ENCODE measurements at places on chromosomes 13 and 19.

GRCh38 chr13:51920267-51920666, 58.5 kb downstream of the CCDC70 start:
- no peak for DNase-seq

- no peak for DNase-seq
Measured at GRCh38 chr19:6774821-6775707, 2.6 kb downstream of the VAV1 start.

GRCh38 chr19:33278023-33278402, 24.3 kb downstream of the CEBPA start:
- DNase-seq = no peak

DNA sequence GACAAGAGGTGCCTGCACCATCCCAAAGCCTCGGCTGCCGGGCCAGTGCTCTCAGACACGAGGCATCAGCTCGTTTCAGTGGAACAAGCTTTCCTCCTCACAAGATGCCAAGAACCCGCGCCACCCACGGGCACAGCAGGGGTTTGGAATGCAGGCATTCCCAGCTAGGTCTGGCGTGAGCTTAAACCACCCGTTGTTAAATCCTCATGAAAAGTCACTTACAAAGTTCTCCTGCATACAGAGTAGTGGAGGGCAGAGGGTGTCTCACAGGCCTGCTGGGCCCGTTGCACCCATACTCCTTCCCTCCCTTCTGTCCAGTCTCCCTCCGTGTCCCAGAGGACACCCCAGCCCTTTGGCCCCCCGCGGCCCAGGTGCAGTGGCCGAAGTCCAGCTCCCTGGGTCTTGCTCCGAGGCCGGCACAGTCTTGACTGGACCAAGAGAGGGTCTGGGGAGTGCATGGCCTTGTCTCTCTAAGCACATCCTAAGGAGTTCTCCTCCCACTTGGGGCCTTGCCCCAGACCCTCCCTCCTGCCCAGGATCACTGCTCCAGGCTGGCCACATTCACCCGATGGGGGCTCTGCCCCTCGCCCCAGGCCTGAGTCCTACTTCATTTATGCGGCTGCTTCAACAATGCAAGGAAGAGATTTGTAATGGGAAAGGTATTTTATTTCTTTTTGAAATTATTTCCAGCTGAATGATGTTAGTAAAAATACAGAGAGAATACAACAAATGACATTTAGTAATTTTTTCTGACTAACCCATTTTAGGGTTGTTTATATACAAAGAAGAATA, 35.2 kb upstream of the GRTP1 start:
- DNase-seq = no peak

GRCh38 chr13:73335210-73335609, 276.4 kb downstream of the KLF5 start:
- no peak for DNase-seq

DNA sequence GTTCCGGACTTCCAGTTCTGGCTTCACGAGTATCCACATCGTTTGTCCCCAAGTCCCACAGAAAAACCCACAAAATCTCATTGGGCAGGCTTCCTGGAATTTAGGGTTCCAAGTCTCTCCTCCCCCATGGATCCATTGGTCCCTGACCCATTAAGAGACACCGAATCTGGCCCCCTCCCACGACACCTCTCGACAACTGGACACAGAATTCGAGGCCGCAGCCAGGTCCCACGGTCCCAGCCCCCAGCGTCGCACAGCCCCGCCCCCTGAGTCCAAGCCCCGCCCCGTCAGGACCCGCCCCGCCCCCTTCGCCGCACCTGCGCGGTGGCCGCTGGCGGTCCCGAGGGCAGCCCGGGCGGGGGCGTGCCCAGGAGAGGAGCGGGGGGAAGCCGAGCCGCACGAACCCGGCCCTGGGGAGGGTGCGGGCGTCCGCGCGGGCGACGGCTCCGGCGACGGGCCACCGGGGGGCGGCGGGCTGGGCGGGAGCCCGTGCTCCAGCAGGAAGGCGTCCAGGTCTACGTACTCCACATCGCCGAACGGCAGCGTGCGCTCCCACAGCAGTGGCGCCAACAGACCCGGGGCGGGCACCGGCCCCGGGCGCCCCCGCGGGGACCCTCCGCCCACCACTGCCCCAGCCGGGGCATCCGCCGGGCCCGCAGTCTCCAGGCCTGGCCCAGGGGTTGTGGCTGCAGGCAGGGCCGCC, 1.8 kb downstream of the DBP start:
- peak; percentile 71 for DNase-seq

GRCh38 chr13:76512721-76513145, 373.5 kb downstream of the KCTD12 start:
- no peak for DNase-seq

GRCh38 chr19:35755131-35755549, 1.7 kb downstream of the HSPB6 start:
- no peak for DNase-seq

- DNase-seq = no peak
Measured at GRCh38 chr13:113026391-113026910, 57.4 kb downstream of the MCF2L start.

GRCh38 chr19:58033741-58034476, at the start of gene ZSCAN1:
Gene ZSCAN1 (plus strand): TSS chr19:58034025. CDS start chr19:58037837, 3,812 bp downstream.
- no peak for DNase-seq

GRCh38 chr13:21010621-21011020, 50.8 kb downstream of the LATS2 start:
- DNase-seq = no peak

- DNase-seq = no peak
Measured at GRCh38 chr19:7916955-7917266, 2.3 kb downstream of the TGFBR3L start.

- DNase-seq = no peak
Measured at GRCh38 chr13:74024314-74024713, 109.9 kb downstream of the KLF12 start.

DNA sequence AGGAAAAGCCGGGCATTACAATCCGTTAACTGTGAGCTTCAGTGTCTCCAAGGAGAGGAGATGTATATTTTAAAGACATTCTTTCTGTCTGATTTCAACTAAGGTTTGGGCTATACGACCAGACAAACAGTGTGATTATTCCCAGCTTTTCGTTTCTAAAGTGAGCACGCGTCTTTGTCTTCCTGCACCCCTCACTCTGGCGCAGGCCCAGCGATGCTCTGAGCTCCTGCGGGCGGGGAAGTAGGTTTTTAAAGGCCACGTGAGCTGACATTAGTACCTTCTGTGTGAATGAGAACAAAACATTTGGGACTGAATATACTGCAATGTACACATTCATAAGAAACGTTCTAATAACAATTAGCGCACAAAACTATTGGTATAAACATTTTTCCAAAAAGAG, 15.3 kb upstream of the RANBP3 start:
- DNase-seq = no peak

GRCh38 chr13:110445722-110446574, 115.6 kb downstream of the RAB20 start:
- no peak for DNase-seq

DNA sequence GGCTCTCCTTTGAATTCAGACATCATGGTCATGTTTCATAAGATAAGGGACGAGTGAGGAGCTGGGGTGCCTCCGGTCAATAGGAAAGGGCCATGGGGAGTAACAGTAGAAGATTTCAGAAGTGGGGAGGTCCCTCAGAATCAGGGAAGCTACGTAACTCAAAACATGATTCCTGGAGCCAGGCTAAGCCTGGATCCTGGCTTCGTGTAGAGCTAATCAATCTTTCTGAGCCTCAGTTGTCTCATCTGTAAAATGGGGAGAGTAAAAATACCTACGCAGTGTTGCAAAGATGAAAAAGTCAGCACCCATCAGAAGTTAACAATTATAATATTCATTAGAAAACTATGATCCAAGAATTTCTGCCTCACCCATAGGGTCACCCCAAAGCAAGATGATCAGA, 106.5 kb downstream of the CACNA1A start:
- DNase-seq = no peak

GRCh38 chr13:61358599-61358998, 57.0 kb downstream of the PCDH20 start:
- no peak for DNase-seq

GRCh38 chr19:49097453-49098288, 12.4 kb downstream of the SNRNP70 start:
- peak; percentile 70 for DNase-seq

DNA sequence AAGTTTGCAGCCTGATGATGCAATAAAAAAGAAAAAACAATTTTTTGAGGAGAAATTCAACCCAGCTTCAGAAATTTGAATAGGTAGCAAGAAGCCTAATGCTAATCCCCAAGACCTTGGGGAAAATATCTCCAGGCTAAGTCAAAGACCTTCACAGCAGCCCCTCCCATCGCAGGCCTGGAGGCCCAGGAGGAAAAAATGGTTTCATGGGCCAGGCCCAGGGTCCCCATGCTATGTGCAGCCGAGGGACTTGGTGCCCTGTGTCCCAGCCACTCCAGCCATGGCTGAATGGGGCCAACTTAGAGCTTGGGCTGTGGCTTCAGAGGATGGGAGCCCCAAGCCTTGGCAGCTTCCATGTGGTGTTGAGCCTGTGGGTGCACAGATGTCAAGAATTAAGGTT, 210.3 kb downstream of the SUCLA2 start:
- DNase-seq = no peak

GRCh38 chr13:75907044-75907443, 270.9 kb downstream of the LMO7 start:
- DNase-seq = no peak

- no peak for DNase-seq
Measured at GRCh38 chr13:78832461-78832860, 173.5 kb upstream of the OBI1 start.

DNA sequence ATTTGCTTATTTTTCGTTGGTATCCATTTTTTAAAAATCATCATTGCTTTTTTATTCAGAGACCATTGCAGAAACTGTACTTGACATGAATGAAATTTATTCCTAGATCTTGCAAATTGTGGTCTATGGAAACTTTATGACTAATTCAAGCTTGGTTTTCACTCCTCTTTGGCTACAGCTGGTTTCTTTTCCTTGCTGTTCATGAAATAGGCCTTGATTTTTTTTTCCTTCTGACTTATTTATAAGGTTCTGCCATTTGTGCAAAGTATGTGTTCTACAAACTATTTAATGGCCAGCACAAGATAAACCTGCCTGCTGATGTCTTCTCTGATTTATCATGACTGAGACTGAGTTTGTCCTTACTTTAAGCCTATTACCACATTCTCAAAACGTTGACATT, 764.0 kb upstream of the SLITRK5 start:
- DNase-seq = no peak

- DNase-seq = no peak
Measured at GRCh38 chr19:23882493-23882892, 32.2 kb upstream of the ZNF726 start.

GRCh38 chr13:98207416-98207815, 30.3 kb upstream of the RNF113B start:
- DNase-seq = no peak

- DNase-seq = no peak
Measured at GRCh38 chr13:22903301-22903700, 277.5 kb upstream of the SGCG start.

GRCh38 chr13:112970552-112971287, 1.7 kb downstream of the MCF2L start:
- no peak for DNase-seq

DNA sequence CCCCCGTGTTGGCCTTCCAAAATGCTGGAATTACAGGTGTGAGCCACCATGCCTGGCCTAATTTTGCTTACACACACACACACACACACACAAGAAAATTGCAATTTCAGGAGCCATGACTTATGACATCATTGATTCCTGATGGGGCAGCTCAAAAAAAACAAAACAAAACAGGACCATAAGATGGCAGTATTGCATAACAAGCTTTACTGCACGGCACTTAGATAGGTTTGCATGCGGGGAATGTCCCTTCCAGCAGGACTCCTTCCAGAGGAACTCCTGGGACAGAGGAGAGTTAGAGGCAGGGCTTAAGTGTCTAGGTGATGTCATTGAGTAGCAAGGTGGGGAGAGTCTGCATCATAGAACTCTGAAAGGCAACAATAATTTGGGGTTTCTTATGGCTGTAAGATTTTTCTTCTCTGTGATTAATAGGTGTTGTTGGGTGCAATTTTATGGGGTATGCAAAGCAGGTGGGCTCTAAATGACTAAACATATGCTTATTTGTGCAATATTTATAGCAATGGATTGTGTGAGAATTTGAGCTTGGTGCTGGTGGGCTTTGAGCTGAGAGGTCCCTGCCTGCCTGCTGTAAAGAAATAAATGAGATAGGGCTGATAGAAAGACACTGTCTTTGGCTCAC, 9.0 kb upstream of the ACSBG2 start:
- no peak for DNase-seq

DNA sequence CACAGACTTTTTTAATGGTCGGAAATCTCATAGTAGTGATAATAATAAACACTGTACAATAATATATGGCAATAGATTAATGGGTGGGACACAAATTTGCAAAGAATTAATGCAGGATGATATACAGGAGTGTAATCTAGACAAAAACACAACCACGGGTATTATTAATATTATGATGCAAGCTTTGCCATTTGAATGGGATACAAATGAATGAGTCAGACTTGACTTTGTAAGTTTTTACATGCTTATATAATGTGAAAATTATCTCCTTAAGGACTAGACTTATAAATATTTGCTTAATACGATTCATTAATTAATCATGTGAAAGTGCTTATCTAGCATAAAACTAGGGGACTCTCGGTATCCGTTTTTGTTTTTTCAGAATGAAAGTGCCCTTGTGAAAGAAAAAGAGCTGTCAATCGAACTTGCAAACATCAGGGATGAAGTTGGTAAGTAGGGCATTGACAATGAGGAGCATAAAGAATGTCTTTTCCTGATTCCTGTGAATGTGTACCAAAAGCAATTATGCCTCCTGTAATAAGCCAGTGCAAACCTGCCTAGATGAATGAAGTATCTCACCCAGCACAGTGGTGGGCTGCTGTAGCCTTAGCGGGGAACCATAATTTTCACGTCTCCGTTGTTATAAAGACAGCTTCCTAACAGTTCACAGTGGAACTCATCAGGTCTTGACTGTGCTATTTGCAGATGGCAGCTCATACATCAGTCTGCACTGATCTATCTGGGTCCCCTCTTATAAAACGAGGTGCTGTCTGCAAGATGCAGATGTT, 155.7 kb downstream of the SLC7A1 start:
- no peak for DNase-seq

GRCh38 chr13:107730813-107731212, 484.5 kb downstream of the LIG4 start:
- DNase-seq = no peak

- no peak for DNase-seq
Measured at GRCh38 chr19:38917921-38918491, 6.0 kb upstream of the CCER2 start.

DNA sequence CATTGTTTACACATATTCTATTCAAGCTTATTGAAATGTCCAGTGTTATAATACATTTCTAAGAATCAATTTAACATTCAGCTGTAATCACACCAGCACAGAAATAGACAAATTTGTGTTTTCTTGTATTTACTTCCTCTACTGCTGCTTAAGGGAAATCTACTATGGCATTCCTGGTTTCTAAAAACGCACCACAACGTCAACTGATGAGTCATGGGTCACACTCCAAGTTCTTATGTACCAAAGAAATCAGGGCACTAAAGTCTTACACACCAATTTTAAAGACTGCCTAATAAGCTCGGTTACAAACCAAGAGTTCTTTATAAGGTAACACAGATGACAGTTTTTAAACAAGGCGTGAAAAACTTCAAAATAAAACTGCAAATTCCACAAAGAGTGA, 13.2 kb downstream of the LNX2 start:
- DNase-seq = no peak
